ENCODE measurements at places on chromosomes 16 and 17.
A peak's percentile ranks its signal among the peaks of the same experiment; 100 is the strongest.

GRCh38 chr17:79812353-79813258 is 15.7 kb upstream of the CBX8 start:
- DNase-seq = no peak

DNA sequence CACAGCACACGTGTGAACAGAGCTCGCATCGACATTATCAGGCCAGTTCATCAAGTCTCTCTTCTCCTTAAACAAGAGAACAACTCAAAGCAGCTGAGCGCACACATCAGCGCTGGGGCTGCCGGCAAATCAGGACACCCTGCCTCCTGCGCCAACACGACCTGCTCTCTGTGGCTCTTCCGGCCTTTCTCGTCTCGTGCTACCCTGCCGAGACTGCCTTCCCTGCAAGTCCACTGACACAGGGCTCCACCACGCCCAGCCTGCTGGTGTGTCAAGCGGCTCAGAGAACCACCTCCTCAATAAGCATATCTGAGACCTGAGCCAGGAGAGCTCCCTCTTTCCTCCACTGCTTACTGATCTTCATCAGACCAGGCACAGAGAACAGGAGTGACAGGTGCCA is 96.9 kb downstream of the ZNF778 start:
- no peak for DNase-seq

DNA sequence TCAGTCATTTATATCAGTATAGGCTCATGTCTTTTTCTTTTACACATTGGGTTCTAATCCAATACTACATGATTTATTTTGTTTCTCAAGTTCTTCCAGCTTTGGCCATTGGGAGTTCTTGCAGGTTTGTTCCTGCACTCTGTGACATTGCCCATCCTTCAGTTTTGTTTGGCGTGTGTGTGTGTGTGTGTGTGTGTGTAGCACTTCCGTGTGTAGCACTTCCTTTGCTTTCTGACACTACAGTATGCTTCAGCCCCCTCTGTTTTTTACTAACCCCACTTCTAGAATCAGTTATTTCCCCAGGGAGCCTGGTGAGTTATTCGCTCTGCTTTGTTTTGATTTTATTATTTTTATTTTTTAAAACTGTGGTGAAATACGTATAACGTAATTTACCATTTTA is 75.6 kb upstream of the LGALS9 start:
- DNase-seq = no peak

GRCh38 chr16:17556276-17557052 is 85.7 kb upstream of the XYLT1 start:
- DNase-seq = peak; percentile 4

DNA sequence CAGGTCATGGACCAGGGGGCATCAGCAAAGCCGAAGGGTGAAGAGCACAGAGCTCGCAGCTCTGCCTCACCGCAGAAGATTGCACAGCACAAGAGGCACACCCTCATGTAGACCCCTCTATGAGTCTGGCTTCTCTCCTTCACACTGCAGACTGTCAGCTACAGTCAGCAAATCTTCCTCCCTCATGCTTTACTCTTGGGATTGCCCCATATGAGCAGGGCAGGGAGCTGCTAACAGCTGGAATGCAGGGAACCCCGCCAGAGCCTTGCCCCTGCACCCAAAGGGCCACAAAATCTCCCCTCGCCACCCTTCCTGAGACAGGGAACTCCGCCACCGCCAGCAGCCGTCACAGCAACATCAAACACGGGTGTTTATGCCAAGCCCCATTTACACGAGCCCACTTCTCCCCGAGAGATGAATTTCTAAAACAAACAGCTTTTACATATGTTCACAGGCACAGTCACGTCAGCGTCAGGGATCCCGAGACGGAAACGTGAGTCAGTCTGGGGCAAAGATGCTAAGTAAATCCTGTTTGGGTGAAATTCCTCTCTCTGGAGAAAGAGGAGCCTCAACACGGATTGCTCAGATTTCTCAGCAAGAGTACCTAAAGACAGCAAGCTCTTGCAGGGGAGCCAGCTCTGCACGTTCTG is 121.9 kb downstream of the CDYL2 start:
- DNase-seq = no peak

GRCh38 chr17:42784409-42784808 is 4.0 kb downstream of the WNK4 start:
- no peak for DNase-seq

DNA sequence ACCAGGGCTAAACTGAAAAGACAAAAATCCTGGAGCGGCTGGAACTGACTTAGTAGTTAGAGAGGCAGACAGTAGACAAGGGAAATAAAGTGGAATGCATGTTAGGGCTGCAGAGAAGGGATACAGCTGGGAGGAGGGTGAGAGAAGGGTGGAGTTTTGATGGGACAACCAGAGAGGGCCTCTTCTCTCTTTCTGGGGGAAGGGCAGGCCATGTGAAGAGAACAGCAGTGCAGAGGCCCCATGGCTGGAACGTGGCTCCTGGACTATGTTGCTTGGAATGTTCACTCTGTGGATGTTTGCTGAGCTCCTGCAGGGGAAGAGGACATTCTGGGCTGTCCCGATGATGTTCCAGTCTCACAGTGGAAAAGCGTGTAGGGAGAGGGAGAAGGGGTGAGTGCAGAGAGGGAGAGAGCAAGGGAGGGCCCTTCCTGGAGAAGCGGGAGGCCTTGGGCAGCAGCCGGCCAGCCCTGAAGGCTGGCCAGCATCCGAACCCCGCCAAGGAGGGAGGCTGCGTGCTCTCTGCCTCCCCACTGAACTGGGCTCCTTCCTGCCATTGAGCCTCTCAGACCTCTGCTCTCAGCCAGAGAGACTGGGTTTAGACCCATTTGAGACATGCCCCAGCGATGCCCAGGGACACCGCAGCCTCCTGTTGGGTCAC is 33.1 kb upstream of the GSE1 start:
- no peak for DNase-seq

GRCh38 chr17:9139695-9140094 is 118.4 kb downstream of the NTN1 start:
- no peak for DNase-seq

- DNase-seq = no peak
Observed at GRCh38 chr17:39351508-39351907, 49.9 kb downstream of the FBXL20 start.

GRCh38 chr17:74780443-74781238 is 4.5 kb upstream of the NAT9 start:
- DNase-seq = no peak

DNA sequence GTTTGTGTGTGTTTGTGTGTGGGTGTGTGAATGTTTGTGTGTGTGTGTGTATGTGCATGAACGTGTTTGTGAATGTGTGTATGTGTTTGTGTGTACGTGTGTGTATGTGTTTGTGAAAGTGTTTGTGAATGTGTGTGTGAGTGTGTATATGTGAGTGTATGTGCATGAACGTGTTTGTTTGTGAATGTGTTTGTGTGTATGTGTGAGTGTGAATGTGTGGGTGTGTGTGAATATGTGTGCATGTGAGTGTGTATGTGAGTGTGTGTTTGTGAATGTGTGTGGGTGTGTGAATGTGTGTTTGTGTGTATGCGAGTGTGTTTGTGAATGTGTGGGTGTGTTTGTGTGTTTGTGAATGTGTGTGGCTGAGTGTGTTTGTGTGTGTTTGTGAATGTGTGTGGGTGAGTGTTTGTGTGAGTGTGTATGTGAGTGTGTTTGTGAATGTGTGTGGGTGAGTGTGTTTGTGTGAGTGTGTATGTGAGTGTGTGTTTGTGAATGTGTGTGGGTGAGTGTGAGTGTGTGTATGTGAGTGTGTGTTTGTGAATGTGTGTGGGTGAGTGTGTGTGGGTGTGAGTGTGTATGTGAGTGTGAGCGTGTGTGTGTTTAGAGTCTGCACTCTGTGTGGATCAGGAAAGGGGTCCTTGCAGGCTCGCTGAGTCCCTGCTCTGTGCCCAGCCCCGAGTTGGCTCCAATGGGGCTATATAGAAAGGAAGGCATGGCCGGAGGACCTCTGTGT is 890 bp upstream of the CD300A start:
- DNase-seq = no peak

- DNase-seq = no peak
Observed at GRCh38 chr17:28460901-28461300, 12.5 kb upstream of the SLC13A2 start.

GRCh38 chr16:1990101-1990350 is 256 bp downstream of the SYNGR3 start:
- no peak for DNase-seq

- no peak for DNase-seq
Observed at GRCh38 chr17:5825717-5826330, 241.5 kb upstream of the NLRP1 start.

- DNase-seq = no peak
Observed at GRCh38 chr17:62995377-62995885, 29.4 kb downstream of the TANC2 start.

GRCh38 chr17:73822371-73822770 is 178.1 kb upstream of the SDK2 start:
- DNase-seq = no peak

DNA sequence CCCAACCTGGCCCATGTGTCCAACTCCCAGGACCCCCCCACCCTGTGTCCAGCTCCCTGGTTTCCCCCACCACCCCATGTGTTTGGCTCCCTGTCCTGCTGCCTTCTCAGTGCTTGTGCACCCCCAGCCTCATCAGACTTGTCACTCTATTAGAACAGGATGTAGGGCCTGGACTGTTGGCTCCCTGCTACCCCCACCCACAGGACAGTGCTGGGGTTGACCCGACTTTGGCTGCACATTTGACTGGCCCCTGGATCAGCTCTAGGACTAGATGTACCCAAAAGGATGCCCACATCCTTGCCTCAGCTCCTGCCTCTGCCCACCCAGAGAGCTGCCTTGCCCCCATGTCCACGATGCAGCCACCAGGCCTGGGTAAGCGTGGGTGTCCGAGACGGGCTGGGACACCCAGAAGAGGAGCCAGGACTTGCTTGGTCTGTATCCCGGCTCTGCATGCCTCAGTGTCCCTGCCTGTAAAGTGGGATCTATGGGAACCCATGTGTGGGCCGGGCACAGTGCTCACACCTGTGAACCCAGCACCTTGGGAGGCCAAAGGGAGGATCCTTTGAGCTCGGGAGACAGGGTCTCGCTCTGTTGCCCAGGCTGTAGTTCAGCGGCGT is 1.5 kb upstream of the CCDC57 start:
- no peak for DNase-seq
